Activated T-cell treated with anti-CD3 and anti-CD28 coated beads, Interleukin-2, amount 50 U/mL, for 4 hours (primary cell): ENCODE measurements at places on chromosomes 1 and 21. TPM values are rescaled to one million over a fixed set of nuclear protein-coding genes. Genes with fewer than 3 reads are reported as not detected.

DNA sequence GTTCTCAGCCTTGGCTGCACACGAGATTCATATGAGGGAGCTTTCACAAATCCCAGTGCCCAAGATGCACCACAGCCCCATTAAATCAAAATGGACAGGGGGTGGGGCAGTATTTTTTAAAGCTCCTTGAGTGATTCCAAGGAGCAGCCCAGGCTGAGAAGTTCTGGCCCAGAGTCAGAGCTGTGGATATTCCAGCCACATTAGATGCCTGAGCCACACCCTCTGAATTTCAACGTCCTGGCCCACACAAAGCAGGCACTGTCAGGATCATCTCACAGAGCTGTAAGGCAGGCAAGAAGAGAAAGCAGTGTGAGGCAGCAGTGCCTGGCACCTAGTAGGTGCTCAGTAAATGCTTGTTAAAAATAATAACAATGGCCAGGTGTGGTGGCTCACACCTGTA is 37.4 kb downstream of the PAX7 start:
- no peak for DNase-seq

DNA sequence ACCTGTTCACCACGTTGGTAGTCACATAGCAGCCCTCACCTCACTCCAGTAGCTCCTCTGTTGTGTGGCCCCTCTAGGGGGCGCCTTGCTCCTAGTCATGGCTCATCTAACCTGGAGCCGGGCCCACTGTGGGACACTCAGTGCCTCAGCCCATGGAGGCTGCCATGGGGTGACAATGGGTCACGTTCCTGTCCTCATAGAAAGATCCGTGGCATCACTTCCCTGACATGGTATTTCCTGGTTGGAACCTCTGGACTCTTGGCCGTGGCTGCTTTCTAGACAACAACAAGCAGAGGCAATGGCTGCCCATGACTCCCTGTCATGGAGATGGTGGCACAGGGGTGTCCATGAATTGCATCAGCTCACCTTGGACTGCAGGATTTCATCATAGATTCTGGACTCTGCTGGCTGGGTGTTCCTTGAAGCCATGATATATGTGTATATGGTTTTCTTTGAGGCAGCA is 27.5 kb upstream of the SLAMF6 start:
- peak; percentile 67 for DNase-seq

GRCh38 chr1:52365071-52365745 is 797 bp downstream of the CC2D1B start:
- DNase-seq: no peak

DNA sequence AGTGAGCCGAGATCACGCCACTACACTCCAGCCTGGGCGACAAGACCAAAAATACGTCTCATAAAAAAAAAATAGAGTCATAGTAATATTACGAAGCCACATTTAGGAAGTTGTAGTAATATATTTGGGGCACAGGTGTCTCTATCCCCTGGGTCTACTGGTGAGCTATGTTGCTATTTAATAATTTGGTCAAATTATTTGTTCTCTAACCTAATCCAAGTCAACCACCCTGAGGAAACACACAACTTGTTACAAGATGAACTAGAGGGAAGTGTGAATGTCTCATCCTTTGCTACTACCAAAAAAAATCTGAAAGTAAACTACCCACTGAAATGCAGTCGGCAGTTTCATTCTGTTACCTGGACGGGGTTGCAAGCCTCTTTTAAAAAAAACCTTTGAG is 35.3 kb downstream of the RGS8 start:
- no peak for DNase-seq

DNA sequence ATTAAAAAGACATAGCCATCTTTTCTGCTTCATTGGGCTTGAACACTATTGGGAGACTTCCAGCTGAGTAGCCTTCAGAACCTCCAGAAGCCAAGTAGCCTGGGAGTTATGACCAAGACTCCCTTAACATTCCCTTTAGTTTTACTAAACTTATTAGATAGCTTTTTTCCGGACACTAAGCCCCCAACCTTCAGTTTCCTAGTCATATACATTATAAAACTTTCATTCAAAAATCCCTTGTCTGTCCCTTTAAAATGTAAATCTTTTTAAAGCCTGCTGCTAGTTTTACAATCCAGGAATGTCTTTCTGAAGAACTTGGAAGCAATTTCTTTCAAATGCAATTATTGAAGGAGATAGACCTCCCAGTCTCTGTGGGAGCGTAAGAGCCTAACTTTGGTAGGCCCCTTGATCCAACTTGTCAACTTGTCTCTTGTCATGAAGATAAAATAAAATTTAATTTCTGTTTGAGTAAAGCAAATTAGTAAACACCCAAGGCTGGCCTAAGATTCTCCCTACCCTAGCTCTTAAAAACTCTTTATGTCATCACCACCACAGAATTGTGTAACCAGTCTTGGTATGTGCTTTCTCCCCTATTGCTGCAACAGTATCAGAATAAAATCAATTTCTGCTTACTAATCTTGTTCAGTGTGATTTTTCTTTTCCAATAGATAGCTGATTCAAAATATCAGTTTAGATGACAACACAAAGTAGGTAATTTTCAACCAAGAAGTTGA is 796.2 kb downstream of the PLA2G4A start:
- DNase-seq: no peak

GRCh38 chr1:169860750-169861149 is 32.9 kb downstream of the SCYL3 start:
- DNase-seq: no peak

GRCh38 chr1:246631426-246631825 is 65.2 kb downstream of the CNST start:
- no peak for DNase-seq

DNA sequence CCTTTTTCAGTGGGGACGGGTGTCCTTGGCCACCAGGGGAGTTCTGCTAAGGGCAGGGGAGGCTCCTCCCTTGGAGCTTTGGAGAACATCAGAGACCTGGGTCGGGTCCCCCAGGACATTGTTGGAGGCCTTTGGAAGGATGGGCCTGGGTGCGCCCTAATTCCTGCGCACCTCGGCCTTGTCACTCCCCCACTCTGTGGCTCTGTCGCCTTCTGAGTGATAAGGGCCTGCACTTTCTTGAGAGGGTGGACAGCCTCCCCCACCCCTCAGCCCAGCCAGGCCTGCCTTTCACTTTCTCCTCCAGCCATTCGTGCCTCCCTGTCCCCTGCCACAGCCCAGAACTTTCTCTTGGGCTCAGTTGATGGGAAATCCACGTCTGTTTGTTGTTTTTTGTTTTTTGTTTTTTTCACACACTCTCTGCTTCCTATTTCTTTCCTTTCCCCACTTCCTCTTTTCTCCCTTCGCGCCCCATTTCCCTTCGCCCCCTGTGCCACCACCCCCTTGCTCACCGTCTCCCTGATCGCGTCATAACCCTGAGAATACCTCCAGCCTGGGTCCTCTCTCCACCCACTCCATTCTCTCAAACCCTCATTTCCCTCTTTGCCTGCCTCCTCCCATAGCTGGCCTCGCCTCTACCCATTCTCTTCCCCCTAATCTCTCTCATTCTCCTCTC is 85.6 kb downstream of the PAX7 start:
- no peak for DNase-seq

DNA sequence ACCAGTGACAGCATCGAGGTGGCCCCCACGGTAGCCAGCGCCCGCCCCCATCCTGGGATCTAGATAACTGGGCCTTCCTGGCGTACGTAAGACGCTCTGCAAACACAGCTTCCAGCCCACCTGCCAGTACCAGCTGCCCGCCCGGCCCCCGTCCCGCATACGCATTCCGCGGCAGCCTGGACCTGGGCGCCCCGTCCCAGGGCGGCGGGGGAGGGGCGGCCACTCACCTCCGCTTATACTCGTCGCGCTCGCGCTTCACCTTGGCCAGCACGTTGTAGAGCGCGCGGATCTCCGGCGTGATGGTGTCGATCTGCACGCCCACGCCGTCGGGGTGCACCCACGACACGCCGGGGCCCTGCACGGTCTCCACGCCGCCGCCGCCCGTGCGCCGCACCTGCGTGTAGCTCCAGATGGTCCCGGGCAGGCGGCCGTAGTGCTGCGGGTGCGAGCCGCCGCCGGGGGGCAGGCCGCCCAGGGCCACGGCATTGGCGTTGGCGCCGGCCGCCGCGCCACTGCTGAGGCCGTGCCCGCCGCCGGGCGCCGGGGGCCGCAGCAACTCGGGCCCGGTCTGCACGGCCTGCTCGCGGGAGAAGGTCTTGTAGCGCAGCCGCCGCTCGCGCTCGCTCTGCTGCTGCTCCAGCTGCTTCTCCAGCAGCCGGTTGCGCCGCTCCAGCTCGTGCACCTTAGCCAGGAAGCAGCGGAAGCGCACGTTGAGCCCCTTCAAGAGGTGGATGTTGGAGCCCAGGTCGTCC is 859 bp downstream of the IFFO2 start:
- DNase-seq: peak; percentile 62

DNA sequence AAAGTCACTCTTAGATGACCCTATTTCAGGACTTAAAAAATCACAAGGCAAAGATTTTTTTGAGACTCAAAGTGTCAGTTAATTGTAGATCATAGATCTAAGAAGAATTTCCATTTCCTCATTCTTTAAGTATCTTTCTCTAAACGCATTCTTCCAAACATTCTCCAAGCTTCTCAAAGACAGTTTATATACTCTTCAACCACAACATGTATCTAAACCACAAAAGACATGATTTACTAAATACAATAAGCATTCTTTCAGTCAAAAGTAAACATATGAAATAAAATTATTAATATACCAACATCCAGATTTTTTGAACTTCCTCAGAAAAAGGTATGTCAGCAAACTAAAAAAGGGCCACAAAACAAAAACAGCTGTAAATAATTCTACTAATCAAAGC is 24.4 kb downstream of the RC3H1 start:
- no peak for DNase-seq

DNA sequence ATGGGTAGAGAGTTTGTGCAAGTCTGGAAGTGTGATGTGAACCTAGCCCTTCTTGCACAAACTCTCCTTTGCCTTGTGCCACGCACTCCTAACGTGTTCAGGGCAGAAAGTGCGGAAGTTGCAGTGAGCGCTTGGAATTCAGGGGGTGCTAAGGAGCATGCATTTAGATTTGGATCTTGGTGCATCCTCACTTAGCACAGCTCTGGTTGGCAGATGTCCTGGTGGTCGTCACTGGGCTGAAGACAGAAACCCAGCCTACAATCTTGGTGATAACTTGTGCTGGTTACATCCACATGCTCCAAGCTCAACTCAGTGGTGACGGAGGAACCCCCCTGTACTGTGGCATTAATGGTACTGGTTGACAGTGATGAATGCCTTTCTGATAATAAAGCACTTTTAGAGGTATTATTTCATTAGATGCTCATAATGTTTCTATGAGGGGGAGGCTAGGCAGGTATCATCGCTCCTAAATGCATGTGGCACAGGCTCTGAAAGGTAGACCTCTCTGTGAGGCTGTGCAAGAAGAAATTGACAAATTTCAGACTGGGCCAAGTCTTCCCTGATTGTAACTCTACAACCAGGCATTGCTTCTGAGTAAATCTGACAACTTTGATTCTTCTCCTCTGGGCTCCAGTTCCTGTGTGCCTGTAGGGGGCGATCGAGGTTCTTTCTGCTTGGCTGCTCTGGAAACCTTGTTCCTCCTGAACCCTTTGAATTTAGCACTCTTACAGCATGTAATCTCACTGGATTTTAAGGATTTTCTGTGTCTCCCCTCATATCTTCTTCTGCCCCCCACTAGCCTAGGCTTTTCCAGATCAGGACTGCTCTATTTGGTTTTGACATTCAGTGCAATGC is 40.6 kb downstream of the MAPKAPK2 start:
- DNase-seq: peak; percentile 58

GRCh38 chr1:219576931-219577730 is 35.8 kb downstream of the ZC3H11B start:
- DNase-seq: no peak

- DNase-seq: no peak
Measured at GRCh38 chr21:28431527-28432200, 561.0 kb downstream of the LTN1 start.

- no peak for DNase-seq
Measured at GRCh38 chr1:184502161-184502560, 115.3 kb downstream of the C1orf21 start.

DNA sequence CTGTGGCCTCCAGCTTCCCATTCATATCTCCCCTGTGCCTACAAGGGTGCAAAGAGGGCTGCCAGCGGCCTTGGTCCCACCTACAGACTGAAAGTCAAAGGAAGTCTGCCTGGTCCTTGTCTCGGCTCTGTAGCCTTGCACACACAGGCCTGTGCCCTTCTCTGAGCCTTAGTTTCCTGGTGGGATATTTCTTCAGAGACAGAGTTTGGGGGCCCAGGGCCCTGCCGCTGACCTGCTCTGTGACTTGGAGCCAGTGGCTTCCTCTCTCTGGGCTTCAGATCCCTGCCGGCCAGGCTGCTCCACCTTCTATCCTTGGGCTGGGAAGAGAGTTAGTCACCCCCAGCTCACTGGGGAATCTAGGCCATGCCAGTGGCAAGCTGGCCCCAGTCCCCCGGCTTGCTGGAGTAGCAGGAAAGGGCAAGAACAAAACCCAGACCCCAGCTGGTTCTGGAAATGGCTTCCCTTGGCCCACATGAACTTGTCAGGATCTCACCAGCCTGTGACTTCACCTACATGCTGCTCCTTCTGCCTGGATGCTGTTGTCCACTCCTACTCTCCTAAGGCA is 1.0 kb upstream of the TMEM61 start:
- DNase-seq: no peak

YIPF1 gene
- 14.7 TPM for total RNA-seq

KRTAP7-1 gene
- total RNA-seq: not detected

LCE1B gene
- not detected for total RNA-seq

MROH7 gene
- not detected for total RNA-seq

OR2T3 gene
- not detected for total RNA-seq

GIPC2 gene
- total RNA-seq: not detected

TMEM200B gene
- 1.7 TPM for total RNA-seq

MSH4 gene
- 0.41 TPM for total RNA-seq

SPATA6 gene
- 1.7 TPM for total RNA-seq
